ENCODE measurements at places on chromosomes 5 and 9.

GRCh38 chr5:157563929-157564716 is 11.5 kb downstream of the ADAM19 start:
- DNase-seq = no peak

GRCh38 chr5:159765135-159765433 is 151.2 kb upstream of the ADRA1B start:
- DNase-seq = no peak

DNA sequence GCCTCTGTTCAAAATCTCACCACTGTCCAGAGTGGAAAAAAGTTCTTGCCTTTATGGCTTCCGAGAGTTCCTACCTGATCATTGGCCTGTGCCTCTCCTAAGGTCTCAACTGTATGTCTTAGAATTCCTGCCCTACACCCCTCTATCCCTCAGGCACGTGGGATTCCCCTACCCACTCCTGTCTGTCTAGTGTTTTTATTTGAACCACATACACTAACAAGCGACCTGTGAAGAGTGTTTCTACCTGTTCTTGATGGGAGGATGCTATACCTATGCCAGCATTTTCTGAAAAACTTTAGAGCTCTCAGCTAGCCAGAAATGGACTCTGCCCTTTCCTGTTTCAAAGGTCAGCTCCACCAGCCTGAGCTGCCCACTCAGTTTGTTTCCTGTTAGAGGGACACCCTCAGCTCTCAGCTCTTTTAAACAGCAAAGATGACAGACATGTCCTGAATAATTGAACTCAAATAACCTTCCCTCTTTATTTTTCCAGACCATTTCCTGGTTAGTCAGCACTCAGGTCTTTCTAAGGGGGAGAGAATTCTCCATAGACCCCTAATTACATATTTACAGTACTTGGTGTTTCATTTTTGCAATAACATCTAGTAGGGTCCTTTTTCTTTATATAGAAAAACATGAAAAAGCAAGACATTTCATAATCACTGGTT is 214.8 kb downstream of the AOPEP start:
- DNase-seq = no peak

GRCh38 chr5:16797951-16798350 is 138.1 kb downstream of the MYO10 start:
- DNase-seq = no peak

- DNase-seq = no peak
These were observed 28.5 kb upstream of the UNC5A start for GRCh38 chr5:176781638-176782570.

GRCh38 chr9:882416-882924 is 41.0 kb downstream of the DMRT1 start:
- DNase-seq = no peak

DNA sequence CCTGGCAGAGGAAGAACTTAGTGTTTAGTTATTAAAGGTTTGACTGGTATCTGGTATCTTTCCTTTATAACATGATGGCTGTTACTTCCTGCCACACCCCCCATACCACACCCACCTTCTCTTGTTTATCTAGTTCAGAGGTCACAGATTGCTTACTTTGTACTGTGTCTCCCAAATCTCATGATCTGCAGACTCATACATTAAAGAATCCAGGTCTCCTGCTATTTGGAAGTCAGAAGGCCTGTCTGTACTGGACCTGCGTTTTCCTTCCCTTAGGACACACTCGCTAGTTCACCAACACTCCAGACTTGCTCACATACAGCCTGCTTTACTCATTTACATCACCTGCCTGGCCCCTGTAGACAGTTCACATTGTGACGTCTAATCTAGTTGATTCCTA is 39.3 kb downstream of the NUDT12 start:
- DNase-seq = no peak

DNA sequence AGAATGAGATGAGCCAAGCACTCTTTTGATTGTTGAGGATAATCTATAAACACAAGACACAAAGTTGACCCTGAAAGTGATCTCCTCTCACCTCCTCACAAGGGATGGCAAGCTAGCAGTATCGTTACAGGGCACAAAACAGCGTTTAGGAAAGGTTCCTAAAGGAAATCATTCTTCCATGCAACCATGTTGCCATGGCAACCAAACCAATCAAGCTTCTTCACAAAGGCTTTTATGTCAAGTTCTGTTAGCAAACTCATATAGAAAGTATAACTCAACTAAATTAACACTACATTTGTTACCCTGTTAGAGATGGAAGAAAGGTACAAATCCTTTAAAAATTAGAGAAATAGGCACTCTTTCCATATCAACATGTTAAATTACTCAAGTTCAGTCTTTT is 1016.8 kb upstream of the DMAC1 start:
- peak; percentile 3 for DNase-seq

GRCh38 chr9:112443200-112443599 is 43.4 kb upstream of the KIAA1958 start:
- DNase-seq = no peak

DNA sequence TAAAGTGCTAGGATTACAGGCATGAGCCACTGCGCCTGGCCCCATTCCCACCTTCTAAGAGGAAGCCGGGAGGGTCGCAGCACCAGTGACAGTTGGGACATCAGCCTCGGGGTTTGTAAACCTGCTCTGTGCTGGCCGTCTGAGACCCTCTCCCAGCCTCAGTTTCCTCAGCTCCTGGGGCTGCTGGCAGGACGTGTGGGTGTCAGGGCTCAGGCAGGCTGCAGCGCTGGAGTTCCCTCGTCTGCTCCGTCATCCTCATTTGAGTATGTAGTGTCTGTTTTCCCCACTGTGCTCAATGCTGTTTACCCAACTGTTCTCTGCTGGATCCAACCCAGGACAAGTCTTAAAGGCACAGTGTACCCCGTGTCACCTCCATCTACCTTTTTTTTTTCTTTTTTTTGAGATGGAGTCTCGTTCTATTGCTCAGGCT is 2.0 kb upstream of the NINJ1 start:
- DNase-seq = no peak

DNA sequence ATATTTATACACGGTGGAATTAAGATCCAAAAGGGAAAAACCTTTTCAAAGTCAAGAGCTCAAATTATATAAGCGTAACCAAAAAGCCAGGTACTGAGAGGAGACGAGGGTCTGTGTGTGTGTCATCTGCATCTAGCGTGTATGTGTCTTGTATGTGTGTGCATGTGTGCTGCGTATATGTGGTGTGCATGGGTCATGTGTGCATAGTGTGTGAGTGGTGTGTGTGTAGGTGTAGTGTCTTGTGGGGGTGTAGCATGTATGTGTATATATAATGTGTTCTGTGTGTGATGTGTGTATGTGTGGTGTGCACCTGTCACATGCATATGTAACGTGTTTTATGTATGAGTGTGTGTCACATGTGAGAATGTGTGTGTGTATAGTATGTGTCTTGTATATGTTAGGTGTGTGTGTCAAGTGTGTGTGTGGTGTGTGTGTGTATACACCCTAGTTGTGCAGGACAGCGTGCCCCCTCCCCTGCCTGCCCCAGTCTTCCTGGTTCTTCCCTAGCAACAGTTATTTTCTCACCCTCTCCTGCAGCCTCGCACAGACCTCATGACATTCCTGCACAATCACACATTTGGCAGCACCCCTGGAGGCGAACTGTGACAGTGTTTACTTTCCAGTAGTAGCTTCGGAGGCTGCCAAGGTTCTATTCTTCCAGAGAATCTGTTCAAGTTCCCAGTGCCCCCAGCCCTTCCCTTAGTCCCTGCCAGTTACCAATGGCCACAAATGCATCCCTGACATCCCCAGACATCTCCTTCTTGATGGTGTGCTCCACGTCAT is 27.1 kb upstream of the TNIP1 start:
- no peak for DNase-seq

- no peak for DNase-seq
These were observed 20.3 kb upstream of the MATR3 start for GRCh38 chr5:139273322-139273571.

GRCh38 chr9:127264462-127265219 is at the start of gene GARNL3:
Gene GARNL3 (plus strand): TSS chr9:127264774. CDS start chr9:127264878, 104 bp downstream.
- DNase-seq = no peak

Measured in NCI-H2171 (cell line).